Activated CD8-positive, alpha-beta memory T cell treated with anti-CD3 and anti-CD28 coated beads for 1 hour (primary cell): ENCODE measurements at places on chromosomes 7 and 10.
A peak's percentile ranks its signal among the peaks of the same experiment; 100 is the strongest.

DNA sequence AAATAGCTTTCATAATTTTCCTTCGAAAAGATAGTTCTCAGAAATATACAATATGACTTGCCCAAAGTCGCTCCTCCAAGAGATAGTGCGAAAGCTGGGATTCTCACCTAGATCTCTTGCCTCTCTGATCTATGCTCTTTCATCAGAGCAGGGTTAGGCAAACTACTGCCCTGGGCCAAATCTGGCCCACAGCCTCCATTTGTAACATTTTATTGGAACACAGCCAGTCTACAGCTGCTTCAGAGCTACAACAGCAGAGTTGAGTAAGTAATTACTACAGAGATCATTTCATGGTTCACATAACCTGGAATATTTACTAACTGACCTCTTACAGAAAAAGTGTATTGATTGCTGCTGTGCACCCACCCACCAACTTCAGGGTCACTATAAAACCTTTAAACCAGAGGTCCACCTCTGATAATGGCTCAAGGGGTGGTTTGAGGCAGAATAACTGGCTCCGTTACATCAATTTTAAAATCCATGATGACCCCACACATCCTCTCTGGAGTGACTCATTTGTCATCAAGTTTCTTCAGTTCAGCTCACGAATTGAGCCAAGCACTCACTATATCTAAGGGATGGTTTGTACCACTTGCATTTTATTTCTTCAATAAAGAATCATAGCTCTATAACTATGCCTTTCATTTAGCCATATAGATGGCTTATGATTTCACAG is 1019.0 kb downstream of the XPNPEP1 start:
- no peak for DNase-seq

DNA sequence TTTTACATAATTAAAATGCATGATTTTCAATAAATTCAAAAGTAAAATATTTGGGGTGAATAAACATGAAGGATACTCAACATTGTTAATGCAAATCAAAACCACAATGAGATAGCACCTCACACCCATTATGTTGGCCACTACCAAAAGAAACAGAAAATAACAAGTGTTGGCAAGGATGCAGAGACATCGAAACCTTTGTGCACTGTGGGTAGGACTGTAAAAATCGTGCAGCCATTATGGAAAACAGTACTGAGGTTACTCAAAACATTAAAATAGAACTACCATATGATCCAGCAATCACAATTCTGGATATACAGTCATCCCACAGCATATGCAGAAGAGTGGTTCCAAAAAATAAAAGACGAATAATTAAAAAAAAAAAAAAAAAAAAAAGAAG is 13.1 kb downstream of the EZH2 start:
- DNase-seq, result no peak

DNA sequence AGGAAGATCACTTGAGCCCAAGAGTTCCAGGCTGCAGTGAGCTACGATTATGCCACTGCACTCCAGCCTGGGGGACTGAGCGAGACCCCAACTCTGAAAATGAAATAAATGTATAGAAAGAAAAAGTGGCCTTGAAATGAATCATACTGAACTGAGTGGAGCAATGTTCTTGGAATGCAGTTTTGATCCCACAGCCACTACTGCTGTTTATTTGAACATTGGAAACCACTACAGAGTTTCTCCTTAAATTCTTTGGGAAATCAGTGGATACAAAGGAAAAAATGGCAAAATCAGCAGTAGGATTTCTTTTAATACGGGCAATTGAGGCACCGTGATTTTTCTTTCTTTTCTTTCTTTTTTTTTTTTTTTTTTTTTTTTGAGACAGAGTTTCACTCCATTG is 637.4 kb downstream of the GALNT17 start:
- DNase-seq, result no peak

DNA sequence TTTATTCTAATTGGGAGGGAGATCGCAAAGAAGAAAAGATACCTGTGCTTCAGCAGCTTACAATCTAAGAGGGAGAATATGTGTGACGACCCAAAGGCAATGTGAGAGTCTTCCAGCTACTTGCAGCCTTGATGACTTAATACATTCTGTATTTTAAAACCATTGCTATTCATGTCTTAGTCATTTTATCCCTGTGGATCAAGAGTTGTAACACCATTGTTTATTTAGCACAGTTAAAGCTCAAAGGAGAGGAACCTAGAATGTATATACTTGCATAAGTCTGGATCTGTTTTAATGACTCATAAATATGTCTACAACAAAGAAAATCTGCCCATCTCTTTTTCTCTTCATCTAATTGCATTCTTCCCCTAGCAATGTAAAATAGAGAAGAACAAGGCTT is 117.9 kb upstream of the DLX6 start:
- DNase-seq, result no peak

DNA sequence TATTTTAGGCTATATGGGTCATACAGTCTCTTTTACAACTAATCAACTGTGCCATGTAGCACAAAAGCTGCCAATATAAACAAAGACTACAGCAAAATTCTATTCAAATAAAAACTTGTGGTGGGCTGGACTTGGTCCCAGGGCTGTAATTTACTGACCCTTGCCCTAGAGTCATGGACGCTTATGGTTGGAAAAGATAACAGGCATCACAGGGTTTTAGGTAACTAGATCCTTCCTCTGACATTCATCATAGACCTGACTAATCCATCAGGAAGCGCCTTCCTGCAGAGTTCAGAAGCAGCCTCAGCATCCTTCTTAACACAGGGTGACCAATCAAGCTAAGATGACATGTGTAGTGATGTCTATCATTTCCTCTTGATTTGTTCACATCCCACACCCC is 40.2 kb upstream of the GPAM start:
- DNase-seq, result no peak

GRCh38 chr7:99155211-99155610 is 11.3 kb upstream of the SMURF1 start:
- no peak for DNase-seq

DNA sequence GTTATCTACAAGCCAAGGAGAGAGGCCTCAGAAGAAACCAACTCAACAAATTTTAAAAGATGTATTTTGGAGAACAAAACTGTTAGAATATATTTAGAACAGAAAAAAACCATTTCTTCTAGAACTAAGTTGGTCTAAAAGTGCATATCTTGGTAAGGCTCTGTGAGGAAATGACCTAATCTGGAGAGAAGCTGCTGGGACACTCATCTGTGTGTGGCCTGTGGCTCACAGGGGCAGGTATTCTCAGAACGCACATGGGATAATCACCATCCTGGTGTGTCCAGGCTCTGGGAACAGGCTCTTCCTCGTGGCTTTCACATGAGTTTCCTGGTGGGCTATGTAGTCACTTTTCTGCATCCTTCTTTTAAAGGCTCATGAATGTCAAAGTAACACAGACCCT is 38.1 kb upstream of the PRSS1 start:
- DNase-seq, result no peak

- DNase-seq, result no peak
Measured at GRCh38 chr10:34111179-34111578, 703.9 kb downstream of the PARD3 start.

DNA sequence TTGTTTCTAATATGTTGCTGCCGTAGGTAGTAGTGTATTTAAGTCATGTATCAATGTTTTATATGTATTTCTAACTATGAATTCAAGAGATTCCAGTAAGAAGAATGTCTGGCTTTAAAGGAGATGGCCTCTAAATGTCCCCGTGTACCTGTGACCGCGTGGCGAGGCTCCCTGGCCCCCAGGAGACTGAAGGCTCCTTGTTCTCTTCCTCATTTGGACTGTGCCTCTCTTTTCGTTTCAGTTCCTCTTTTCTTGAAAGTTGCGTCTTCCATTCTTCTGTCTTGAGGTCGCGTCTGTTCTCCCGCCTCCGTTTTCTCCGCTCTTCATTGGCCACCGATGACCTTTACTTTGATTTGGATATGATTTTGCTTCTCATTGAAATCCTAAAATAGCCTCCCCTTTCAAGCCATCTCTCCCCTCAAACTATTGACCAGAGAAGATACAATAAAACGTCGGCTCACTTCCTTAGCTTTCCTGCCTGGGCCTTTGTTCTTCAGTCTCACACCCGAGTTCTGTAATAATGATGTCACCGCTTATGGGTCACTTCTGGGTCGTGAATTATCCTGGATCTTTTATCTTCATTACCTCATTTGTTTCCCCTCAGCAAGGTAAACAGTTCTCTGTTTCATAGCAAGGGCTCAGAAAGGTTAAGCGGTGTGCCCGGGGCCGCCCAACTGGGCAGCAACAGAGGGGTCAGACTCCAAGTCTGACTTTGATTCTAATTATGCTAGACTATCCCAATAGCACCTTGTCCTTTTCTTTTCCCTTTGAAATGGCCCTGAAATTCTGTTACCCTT is 28.7 kb downstream of the WIPI2 start:
- no peak for DNase-seq

- no peak for DNase-seq
Measured at GRCh38 chr7:143391462-143392404, 10.6 kb downstream of the ZYX start.

GRCh38 chr7:77778535-77778934 is 19.7 kb downstream of the TMEM60 start:
- no peak for DNase-seq

DNA sequence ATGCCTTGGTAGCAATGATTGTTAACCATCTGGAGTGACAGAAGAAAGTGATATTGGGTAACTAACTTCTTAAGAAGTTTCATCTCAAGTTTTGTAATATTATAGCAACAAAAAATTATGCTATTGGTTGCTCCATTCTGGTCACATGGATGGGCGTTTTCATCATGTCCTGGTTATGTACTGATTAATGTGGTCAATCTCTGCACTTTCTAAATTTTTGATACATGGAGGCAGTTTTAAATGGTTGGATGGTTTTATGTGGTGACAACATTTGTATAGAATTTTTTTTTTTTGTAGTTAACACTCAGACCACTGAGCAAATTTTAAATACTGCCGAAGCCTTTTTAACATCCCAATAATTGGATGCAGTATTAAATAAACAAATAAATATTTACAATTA is 55.2 kb upstream of the CCAR1 start:
- DNase-seq, result no peak

GRCh38 chr7:29483219-29484104 is 80.2 kb upstream of the PRR15 start:
- no peak for DNase-seq

DNA sequence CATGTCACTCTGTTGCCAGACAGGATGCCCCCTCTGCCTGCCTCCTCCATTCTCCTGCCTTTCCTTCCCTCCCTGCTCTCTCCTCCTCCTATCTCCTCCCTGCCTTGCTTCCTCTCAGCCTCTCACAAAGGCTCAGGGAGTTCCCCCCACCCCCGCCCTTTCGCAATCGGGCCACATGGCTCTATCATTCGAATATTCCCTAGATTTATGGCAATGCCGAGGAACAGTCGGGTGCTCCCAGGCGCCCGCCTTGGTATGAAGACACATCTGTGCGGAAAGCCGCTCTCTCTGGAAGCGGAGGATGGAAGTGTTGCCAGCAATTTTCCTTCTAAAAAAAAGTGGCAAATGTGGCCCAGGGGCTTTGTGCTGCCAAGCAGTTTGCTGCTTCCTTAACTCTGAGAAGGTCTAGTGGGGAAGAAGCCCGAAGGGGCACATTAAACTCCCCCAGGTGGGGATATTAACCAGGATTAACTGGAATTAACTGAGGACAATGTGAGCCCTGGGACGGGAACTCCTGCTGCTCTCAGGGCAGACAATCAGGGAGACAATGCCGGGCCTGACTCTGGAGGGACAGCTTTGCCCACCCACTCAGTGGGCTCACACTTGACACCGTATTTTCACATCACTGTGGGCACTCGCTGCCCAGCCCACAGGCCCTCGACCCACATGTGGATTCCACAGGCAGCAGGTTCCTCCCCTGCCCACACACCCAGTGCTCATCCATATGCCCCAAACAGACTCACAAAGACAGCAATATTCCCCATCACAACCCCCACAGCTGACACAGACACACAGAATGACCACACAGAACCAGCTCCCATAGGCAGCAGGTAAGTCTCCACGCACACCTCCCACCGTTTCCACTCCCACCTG is 88.4 kb upstream of the SMNDC1 start:
- no peak for DNase-seq

DNA sequence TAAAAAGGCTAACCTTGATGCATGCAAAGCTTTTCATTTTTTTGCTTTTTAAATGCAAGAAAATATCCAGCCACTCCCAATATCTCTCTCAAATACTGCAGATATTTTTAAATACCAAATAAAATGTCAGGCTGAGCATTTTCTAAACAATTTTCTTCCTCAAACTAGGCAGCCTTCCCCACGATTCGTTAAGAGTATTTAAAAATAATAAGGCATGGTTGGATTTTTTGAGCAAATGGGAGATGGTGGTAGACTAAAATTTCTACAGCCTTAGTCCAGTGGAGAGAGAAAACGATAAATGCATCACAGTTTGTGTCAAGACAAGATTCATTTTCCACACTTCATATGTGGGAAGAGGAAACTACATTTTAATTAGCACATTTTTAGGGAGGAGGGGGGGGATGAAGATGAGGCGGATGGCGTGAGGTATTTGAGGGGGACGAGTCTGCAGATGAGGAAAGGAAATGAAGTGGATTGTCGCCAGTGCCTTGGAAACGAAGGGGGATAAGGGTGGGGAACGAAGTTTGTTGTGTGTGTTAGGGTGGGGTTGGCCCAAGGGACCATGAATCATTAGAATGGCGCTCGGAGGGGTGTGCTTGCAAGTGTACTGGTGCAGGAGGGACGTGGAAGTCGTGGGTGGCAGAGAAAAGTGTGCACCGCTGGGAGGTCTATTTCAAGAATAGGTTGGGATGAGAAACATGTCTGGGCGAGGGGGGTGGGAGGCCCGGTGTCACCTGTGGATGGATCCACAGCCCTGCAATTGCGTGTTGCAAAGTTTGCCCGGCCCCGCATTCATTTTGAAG is 1.2 kb upstream of the ADD3 start:
- DNase-seq, result no peak

GRCh38 chr10:86400705-86401587 is 34.4 kb upstream of the GRID1 start:
- peak; percentile 32 for DNase-seq

- no peak for DNase-seq
Measured at GRCh38 chr10:61136139-61136538, 192.2 kb upstream of the RHOBTB1 start.

DNA sequence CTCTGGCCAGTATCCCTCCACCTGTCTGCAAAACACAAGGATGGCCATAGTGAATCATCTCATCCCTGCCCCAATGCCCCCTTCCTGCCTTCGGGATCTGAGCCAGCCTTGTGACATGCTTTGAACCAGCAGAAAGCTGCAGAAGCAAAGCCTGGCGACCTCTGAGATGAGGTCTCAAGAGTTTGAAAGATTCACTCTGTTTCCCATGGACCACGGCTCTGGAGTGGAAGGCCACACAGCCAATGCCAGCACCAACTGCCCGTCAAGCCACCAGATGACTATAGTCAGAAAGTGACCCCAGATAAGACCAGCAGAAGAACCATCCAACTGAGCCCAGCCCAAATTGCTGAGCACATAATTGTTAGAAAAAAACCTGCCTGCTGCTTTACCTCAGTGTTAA is 193.9 kb upstream of the PPP2R2D start:
- no peak for DNase-seq

- DNase-seq, result no peak
Measured at GRCh38 chr10:69160809-69161241, 19.2 kb upstream of the SUPV3L1 start.

- no peak for DNase-seq
Measured at GRCh38 chr7:33486633-33487032, 357.3 kb downstream of the BBS9 start.

- no peak for DNase-seq
Measured at GRCh38 chr10:49629431-49629881, 15.6 kb downstream of the CHAT start.

- no peak for DNase-seq
Measured at GRCh38 chr7:80078159-80078731, 56.4 kb upstream of the GNAI1 start.

GRCh38 chr10:100038561-100039071 is 28.9 kb upstream of the DNMBP start:
- no peak for DNase-seq
